ENCODE measurements at places on chromosomes 7 and 10.

- no peak for DNase-seq
These were observed 29.3 kb upstream of the CROT start for GRCh38 chr7:87316097-87316700.

DNA sequence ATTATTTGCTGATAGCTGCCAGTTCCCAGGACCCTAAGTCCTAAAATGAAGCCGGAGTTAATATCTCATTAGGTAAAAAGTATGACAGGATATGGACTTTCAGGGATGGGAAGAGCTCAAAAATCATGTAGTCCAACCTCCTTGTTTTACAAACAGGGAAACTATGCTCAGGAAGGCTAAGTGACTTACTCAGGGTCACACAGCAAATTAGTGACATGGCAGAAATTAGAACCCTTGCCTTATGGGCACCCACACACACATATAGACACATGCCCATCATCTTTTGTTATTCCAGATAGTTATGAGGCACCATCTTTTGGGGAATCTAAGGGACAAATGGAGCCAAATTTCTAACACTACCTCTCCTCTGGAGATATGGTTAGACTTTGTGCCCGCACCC, 91.2 kb upstream of the ARID5B start:
- no peak for DNase-seq

GRCh38 chr10:104333032-104333727, 5.1 kb downstream of the ITPRIP start:
- no peak for DNase-seq

DNA sequence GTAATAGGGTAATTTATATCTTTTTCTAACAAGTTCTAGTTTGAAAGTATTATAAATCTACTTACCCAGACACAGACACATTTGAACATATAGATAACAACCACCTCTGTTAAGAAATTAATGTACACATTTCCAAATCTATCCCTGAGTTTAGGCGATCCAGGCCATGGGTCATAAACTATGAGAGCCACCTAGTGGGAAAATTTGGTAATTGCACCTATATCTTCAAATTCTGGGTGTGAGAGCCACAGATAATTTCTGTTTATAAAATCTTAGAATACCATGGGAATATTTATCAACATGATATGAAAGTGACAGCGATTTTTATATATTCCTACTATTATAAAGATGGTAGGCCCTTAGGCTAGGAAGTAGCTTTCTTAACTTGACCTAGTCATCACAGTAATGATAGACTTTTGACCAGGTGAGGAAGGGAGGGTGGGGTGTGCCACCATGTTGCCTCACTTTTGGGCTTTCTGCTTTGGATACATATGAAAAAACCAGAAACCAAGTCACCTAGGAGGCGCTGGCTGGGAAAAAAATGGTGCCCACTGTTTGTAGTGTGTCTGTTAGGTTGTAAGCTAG, 8.0 kb upstream of the EPHA1 start:
- DNase-seq, result peak; percentile 33

DNA sequence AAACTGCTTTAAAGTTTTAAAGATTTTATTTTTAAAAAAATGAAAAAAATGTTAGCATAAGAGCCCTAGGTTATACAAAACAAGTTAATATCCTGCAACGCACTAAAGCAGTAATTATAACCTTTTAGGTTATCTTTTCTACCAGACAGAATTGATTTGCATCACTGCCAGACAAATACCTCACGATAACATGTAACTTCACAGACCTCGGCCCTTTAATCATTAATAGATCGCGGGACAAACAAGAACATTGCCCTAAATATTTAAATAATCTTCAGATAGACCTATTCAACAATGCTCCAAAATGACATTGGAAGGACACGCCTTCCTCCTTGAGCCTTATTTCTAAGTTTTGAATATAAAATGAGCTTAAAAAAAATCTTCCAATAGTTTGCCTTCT, 23.8 kb upstream of the C7orf33 start:
- no peak for DNase-seq

DNA sequence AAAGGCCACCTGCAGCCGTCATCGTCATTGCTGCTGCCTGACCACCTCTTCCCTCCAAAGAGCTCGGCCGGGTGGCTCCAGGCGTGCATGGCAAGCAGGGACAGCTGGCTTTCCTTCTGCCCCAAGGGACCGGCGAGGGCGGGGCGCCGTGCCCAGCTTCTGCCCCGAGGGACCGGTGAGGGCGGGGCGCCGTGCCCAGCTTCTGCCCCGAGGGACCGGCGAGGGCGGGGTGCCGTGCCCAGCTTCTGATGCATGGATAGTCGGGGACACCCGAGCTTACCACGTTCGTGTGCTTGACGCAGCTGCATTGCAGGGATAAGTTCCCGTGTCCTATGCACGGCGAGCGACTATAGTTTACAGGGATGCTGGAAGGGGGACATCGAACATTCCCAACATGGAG, 27.0 kb downstream of the CFAP46 start:
- no peak for DNase-seq

DNA sequence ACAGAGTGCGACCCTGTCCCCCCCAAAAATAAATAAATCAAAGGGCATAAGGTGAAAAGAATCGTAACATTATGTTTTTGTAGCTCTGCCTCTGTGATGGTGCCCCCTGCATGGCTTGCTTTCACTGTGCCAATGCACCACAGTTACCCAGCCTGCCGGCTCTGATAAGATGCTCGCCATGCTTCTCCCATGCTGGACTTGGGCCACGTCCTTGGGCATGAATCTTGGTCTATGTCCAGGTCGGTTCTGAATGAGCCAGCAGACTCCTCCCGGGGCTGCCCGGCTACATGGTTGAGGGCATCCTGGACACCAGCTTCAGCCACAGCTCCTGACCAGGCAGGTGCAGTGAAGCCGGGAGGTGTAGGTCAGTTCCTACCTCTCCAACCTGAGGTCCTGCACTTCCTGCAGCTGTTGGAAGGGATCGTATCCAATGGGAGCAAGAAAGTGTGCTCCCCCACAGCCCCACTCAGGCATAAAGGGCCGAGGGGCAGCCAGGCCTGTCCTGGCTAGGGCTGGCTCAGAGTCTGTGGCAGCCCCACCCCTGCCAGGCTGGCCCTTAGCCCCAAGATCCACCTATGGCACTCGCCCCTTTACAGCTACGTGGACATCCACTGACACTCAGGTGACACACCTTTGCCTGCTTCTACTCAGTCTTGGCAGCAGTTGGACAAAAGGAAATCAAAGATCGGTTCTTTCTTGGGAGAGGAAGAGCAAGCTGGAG, 34.1 kb downstream of the CHST3 start:
- DNase-seq, result no peak

GRCh38 chr7:134532180-134532953, 5.0 kb downstream of the AKR1B10 start:
- no peak for DNase-seq

- no peak for DNase-seq
These were observed 172.5 kb upstream of the SVIL start for GRCh38 chr10:29807163-29807806.

DNA sequence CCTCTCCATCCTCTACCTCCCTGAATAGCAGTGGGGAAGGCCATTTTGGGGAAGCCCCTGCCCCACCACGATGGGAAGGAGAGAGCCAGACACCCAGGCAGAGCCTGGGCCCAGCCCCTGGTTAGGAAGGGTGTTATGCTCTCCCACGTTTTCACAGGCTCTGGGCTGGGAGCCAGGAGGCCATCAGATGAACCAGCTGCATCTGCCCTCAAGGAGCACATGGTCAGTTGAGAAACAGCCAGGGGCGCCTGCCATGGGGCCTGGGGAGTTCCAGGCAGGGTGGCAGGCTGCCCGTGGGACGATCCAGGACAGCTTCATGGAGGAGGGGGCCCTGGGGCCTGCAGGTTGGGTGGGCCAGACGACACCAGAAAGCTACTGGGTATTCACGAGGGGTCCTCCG, 47.5 kb downstream of the CAMK2B start:
- no peak for DNase-seq

GRCh38 chr10:94310369-94310768, 52.4 kb downstream of the NOC3L start:
- DNase-seq, result no peak
